ENCODE measurements at places on chromosomes 4 and X.

- no peak for DNase-seq
These were observed 109.6 kb downstream of the GUCY2F start for GRCh38 chrX:109372291-109372690.

DNA sequence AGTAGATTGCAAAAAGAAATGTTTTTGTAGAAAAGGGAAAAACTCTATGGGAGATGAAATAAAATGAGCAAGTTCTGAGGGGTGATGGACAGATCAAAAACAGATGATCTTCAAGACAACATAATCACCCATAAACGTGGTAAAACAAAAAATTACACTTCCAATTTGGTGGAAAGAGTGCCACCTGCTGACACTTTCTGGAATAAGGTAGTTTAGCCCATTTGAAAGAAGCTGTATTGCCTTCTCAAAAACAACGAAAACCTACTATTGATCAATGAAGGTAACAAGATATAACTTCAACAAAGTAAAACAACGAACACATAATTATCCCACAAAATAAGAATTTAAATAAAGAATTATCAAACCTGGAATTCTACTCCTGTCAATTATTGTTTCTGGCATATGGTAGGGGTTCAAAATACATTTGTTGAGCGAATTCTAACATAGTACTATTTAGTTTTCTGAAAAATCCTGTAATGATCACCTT, 2.5 kb downstream of the COQ2 start:
- no peak for DNase-seq

GRCh38 chrX:131626681-131627296, 82.9 kb downstream of the OR13H1 start:
- no peak for DNase-seq

- DNase-seq, result no peak
These were observed 13.2 kb downstream of the XKRX start for GRCh38 chrX:100915562-100915961.

DNA sequence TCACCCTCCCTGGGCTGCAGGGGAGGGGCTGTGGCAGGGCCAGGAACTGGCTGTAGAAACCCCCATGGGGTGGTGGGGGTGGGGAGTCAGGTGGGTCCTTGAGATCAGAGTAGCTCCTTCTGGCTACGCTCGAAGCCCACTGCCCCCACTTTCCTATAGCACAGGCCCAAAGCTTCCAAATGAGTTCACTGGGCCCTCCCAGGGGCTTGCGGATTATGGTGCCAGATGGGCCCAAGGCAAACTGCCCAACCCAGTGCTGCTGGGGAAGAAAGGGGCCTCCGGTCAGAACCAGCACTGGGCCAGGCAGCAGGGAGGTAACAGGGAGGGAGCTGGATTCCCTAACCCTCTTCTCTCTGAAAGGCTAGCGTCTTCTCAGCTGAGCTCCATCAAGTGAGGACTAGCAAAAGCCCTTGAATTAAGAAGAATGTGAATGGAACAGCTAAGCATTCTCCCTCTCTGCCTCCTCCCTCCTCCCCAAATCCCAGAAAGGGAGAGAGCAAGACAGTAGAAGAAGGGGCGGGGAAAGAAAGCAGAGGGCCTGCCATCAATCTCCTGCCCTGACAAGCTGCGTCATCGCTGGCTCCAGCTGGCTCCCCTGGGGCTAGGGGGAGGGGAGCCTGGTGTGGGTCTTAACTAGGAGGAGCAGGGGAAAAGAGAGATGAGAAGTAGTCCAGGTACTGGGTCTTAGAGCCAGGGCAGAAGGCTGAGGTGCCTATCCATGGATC, 34.7 kb downstream of the FRMPD3 start:
- no peak for DNase-seq

DNA sequence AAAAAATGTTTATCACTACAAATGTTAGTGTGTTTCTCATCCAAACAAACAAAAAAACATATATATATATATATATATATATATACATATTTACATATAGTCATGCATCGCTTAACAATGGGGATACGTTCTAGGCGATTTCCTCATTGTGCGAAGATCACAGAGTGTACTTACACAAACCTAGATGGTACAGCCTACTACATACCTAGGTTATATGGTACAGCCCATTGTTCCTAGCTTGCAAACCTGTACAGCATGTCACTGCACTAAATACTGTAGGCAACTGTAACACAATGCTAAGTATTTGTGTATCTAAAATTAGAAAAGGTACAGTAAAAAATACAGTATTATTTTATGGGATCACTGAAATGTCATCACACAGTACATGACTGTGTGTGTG, 16.4 kb upstream of the TMSB4X start:
- no peak for DNase-seq

- DNase-seq, result no peak
These were observed 87.6 kb downstream of the TMEM131L start for GRCh38 chr4:153553819-153554170.

- DNase-seq, result no peak
These were observed 94.1 kb upstream of the TLR2 start for GRCh38 chr4:153589703-153590595.

GRCh38 chr4:162837241-162837640, 329.4 kb downstream of the NAF1 start:
- no peak for DNase-seq

DNA sequence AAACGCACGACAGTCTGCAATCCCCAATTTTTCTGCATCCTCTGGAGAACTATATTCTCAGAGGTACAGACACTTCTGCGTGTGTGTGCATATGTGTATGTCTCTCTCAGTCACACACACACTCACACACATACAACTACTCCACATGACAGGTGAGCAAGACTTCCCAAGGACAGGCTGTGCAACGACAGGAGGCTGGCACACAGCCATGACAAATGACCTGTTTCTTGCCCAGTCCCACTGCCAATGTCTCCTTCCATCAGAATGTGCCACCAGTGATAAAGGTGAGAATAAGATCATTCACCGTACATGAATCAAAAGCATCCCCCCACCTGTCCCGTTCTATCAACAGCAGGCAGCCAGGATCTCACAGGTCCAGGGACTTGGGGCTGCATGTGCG, 52.4 kb downstream of the PPP2R2C start:
- DNase-seq, result no peak

- no peak for DNase-seq
These were observed 336.9 kb upstream of the FAT1 start for GRCh38 chr4:187060551-187060950.

DNA sequence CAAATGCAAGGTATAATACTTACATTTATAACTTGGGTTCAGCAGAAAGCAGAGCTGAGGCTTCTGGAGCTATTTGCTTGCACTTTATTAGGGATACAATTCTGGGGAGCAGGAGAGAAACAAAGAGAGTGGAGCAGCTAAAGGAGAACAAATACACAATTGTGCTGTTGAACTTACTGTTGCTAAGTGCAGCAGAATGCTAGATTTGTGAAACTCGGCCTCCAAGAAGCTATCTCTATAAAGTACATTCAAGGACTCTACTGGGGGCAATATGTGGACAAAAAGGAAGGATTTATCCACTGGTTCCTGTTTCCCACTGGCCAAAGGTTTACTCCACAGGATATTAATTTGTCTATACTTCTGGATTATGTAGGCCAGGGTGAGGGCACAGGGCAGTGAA, 86.8 kb downstream of the PPP1R2C start:
- DNase-seq, result no peak

GRCh38 chrX:109847257-109848187, 114.5 kb upstream of the ACSL4 start:
- DNase-seq, result no peak

GRCh38 chr4:86302251-86302650, 57.6 kb downstream of the MAPK10 start:
- DNase-seq, result no peak

DNA sequence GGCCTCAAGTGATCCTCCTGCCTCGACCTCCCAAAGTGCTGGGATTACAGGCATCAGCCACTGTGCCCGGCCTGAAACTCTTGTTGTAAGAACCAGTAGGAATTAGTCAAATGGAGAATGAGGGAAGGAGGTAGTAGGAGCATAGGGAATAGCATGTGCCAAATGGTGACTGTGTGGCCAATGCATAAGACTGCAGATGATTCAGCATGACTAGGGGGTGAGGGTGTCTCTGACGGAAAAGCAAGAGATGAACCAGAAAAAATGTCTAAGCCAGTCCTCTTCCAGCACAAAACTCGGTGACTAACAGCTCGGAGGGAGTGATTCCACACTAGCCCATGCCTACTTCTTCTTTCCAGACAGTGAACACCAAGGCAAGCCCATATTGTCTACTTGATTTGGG, 58.2 kb upstream of the DUSP21 start:
- DNase-seq, result no peak

DNA sequence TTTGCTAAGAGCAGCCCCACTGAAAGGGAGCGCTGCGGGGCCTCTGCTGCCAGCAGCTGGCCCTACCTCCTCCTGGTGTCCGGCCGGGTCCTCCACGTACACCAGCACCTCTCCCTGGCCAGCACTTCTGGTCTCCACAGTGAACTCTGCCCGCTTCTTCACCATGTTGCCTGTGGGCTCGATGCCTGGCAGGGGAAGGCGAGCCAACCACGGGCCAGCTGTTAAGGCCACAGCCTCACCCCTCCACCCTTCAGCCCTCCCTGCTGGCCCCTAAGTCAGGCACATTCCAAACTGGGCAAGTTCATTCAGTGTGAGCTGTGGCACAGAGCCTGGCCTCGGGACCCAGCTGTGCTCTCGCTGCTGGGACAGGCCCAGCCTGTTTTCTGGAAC, 7.8 kb downstream of the FLNA start:
- DNase-seq, result no peak

DNA sequence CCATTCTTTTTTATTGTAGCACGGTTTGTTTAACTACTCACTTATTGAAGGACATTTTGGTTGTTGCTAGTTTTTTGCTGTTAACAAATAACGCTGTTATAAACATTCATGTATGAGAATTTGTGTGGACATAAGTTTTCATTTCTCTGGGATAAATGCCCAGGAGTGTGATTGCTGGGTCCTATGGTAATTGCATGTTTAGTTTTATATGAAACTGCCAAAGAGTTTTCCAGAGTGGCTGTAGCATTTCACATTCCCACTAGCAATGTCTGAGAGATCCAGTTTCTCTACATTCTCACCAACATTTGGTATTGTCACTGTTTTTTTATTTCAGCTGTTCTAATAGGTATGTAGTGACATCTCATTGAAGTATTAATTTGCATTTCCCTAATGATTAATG, 66.8 kb downstream of the PLAC1 start:
- DNase-seq, result no peak

GRCh38 chr4:124061413-124061812, 651.1 kb downstream of the ANKRD50 start:
- no peak for DNase-seq

- DNase-seq, result no peak
These were observed 4.8 kb downstream of the FRMPD3 start for GRCh38 chrX:107454302-107454701.

- no peak for DNase-seq
These were observed at the start of gene SHISA3 for GRCh38 chr4:42396752-42397634. SHISA3 (plus strand) TSS chr4:42397488; CDS start chr4:42398057, 569 bp downstream.

- no peak for DNase-seq
These were observed 89.3 kb upstream of the KLF3 start for GRCh38 chr4:38574559-38575333.

- no peak for DNase-seq
These were observed 1268.6 kb downstream of the RAPGEF2 start for GRCh38 chr4:160371446-160371845.

DNA sequence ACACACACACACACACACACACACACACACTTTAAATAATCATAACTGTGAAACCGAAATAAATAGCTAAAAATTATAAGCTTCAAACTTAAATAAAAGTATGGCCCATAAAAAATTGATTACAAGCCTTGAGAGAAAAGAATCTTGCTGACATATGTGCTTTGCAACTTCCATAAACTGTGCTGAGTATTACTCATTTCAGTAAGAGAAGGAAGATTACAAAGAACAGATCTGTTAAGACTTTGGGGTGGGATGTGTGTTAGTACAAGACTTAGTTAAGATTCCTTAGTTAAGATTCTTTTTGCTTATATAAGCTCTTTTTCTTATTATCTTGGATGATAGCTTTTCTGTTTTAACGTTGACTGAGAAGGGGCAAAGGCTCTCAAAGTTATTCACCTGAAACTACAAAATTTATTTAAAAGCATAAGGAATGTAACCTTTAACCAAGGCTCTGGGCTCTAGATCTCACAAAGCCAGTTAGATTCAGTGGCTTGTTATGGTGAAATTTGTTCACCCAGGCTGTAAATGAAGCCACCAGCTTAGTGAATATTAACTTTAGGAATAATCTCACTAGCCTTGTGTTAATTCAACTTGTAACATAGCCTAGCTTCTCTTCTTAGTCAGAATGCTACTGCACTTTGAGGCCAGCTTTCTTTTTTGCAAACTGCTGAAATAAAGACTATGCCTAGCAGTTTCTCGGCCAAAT, 58.2 kb downstream of the ARSJ start:
- no peak for DNase-seq

DNA sequence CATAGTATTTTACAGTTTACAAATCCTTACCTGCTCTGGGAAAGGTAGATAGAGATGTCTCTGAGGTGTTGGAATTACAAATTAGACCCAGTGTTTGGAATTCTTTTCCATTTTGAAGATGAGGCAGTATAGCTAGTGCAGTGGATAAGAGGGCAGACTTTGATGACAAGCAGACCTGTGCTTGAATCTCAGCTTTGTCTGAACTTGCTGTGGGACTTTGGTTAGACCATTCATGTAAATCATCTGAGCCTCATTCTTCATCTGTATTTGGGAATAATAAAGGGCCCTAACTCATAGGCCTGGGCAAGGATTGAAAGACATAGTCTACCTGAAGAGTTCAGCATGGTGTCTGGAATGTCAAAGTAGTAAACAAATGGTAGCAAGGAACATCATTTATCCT, 77.2 kb upstream of the BOD1L1 start:
- no peak for DNase-seq

- no peak for DNase-seq
These were observed 211.2 kb upstream of the KIT start for GRCh38 chr4:54446581-54446980.

- DNase-seq, result no peak
These were observed 8.1 kb downstream of the SH3BP2 start for GRCh38 chr4:2800691-2801596.

- DNase-seq, result no peak
These were observed 1.4 kb downstream of the XK start for GRCh38 chrX:37686996-37687395.

GRCh38 chr4:7291372-7292114, 99.2 kb downstream of the SORCS2 start:
- no peak for DNase-seq

DNA sequence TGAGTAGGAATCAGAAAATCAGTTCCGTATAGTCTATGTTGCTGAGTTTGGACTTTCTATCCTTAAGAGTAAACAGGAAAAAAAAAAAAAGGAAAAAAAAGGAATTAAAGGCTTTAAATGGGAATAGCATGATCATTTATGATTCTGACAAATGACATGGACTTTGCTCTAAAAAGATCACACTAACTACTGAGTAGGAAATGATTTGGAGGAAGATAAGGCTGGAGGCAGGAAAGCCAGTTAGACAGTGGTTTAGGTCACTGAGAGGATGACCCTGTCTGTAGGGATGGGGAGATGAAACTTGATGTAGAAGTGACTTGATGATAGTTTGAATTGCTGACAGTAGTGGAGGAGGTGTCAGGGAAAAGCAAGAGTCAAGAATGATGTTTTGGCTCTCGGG, 9.2 kb upstream of the JADE1 start:
- no peak for DNase-seq

GRCh38 chrX:36898301-36898700, 109.9 kb upstream of the FAM47C start:
- DNase-seq, result no peak

- DNase-seq, result no peak
These were observed 198.8 kb downstream of the STIM2 start for GRCh38 chr4:27059446-27059845.

- no peak for DNase-seq
These were observed 212.0 kb upstream of the KLF3 start for GRCh38 chr4:38452009-38452408.

GRCh38 chr4:88286897-88287296, 2.5 kb upstream of the PPM1K start:
- DNase-seq, result no peak
